ENCODE measurements at places on chromosomes 2 and 18.

DNA sequence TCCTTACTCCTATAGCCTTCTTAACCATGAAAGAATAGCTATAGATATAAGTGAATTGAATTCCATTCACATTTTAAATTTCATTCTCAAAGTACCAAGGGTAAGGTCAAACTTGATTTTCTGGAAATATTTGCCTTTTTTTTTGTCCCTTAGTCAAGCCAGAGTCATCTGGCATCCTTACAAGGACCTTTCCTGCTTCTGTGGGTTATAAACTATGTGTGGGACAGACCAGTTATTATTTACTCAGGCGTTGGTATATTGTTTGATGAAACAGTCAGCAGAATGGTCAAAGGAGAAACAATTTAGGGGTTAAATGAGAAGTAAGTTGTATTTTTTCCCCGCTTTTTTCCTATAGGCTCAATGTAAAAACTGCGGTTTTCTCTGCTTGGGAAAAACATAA, 1103.2 kb upstream of the ZEB2 start:
- no peak for DNase-seq

- DNase-seq, result no peak
Measured at GRCh38 chr2:138035608-138036217, 71.4 kb downstream of the HNMT start.

- no peak for DNase-seq
Measured at GRCh38 chr2:46825939-46826568, 89.6 kb downstream of the MCFD2 start.

GRCh38 chr2:168392024-168392423, 64.0 kb upstream of the CERS6 start:
- DNase-seq, result no peak

DNA sequence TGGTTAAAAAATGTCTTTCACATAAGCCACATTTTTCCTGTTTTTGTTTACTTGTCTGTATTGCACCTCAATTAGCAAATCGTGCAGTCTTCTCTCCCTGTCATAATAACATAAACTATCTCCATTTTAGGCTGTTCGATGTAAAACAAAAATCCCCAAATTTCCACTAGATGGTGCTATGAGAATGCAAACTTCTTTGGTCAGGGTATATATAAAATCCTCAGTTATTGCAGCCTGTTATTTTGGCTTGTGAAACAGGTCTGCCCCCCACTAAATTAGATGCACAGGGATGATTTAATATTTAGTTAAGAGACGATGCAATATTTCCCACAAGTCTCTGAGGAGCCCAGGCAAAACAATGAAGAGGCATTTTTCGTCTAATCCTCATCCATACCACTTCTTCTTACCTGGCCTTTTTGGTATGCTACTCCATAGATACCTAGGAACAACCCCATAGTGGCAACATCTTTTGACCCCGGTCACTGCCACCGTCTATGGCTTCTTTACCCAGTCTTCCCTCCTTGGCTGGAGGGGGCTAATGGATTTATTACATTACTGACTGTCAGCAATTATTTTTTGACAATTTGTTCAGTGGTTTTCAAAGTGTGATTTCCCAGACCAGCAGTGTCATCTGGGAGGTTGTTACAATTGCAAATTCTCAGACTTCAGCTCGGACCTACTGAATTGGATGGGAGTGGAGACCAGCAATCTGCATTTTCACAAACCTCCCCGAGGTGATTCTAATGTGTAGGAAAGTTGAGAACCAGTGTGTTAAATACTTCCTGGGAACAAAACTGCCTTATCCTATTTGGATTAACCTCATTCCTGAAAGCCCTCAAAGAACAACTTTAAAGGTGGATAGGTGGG, 117.4 kb upstream of the CWC22 start:
- DNase-seq, result no peak

- no peak for DNase-seq
Measured at GRCh38 chr2:237012577-237013267, 73.0 kb upstream of the COPS8 start.

GRCh38 chr18:78780719-78781600, 198.7 kb upstream of the SALL3 start:
- no peak for DNase-seq

GRCh38 chr18:79790996-79791972, 6.5 kb upstream of the KCNG2 start:
- DNase-seq, result no peak

- no peak for DNase-seq
Measured at GRCh38 chr2:198098918-198099317, 294.5 kb downstream of the PLCL1 start.

DNA sequence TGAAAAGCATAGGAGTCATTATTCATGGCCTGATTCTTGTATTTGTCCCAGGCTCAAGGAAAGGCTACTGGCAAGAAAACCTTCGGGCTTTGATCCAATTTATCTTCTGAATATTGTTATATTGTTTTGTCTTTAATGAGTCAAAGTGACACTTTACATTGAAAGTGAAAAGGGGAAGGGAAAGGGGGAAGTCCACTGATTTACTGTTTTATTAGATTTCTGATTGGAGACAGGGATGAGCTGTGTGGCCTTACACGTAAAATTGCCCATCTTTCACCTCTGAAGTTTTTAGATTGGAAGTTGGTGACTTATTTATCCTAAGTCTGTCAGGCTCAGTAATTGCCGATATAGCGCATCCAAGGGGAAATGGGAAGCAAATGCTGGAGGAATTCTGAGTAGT, 843.8 kb upstream of the LRRTM1 start:
- DNase-seq, result no peak

All from activated effector memory CD4-positive, alpha-beta T cell treated with Interleukin-2 at 50 U/mL for 16 hours (primary cell).